ENCODE measurements at places on chromosomes 7 and 10. TPM values are rescaled to one million over a fixed set of nuclear protein-coding genes. Genes with fewer than 3 reads are reported as not detected.

The FAM24B gene
- 12.0 TPM for total RNA-seq

The GPNMB gene
- total RNA-seq, result 2.4 TPM

The PLAU gene
- 0.14 TPM for total RNA-seq

The FLNC gene
- total RNA-seq, result 0.14 TPM

The C7orf57 gene
- total RNA-seq, result 0.25 TPM

All from activated naive CD4-positive, alpha-beta T cell treated with anti-CD3 and anti-CD28 coated beads, Interleukin-2, amount 50 U/mL, for 72 hours (primary cell).